ENCODE measurements at places on chromosomes 4 and X.

GRCh38 chrX:112800971-112801775 is 39.5 kb downstream of the AMOT start:
- no peak for DNase-seq

GRCh38 chr4:184289179-184289535 is 71.5 kb upstream of the ENPP6 start:
- no peak for DNase-seq

DNA sequence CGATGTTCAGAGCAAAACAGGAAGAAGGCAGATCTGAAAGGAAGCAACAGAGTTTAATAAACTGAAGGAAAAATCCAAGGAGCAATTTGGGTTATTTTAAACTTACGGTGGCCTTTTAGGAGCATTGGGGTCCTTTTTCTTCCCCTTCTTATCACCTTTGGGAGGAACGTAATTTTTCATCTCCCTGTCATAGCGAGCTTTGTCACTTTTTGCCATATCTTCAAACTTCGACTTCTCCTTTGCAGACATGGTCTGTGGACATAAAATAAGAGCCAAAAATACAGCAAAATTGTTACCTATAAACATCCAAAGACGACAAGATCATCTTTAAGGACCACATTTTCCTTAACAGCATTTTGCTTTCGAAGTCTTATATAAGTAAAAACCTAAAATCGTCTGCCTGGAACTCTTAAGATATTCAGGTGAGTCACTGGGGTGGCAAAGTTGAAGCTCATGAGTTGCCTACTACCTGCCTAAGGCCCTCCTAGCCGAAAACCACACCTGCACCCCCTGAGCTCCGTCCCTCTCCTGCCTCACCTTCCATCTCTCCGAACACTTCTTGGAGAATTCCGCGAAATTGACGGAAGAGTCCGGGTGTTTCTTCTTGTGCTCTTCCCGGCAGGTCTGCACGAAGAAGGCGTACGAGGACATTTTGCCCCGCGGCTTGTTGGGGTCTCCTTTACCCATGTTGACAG is 1.0 kb downstream of the HMGB2 start:
- no peak for DNase-seq

GRCh38 chr4:181821039-181822004 is 421.9 kb upstream of the TENM3 start:
- no peak for DNase-seq

DNA sequence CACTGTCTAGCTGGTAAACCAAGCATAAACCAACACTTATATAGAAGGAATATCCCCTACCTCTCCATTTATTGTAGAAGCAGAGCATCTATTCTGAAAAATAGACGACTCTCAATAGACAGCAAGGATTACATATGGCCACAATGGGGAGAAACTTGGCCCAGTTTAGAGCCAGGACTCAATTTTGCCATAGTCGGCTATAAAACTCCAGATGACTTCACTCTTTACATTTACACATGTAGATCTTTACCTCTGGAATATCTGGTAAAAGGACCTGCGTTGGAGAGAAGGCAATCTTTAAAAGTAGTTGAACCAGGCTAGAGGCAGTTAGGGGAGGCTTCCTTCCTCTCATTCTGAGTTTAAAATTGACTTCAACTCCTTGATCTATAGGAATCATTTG is 77.3 kb downstream of the HMGB2 start:
- DNase-seq: no peak

- no peak for DNase-seq
Observed at GRCh38 chr4:15186149-15186548, 183.9 kb downstream of the CPEB2 start.

Measured in mucosa of gallbladder (tissue), 1 donor.